Activated naive CD8-positive, alpha-beta T cell treated with anti-CD3 and anti-CD28 coated beads, Interleukin-2, amount 50 U/mL, for 16 hours (primary cell): ENCODE measurements at places on chromosomes 1 and 21.

DNA sequence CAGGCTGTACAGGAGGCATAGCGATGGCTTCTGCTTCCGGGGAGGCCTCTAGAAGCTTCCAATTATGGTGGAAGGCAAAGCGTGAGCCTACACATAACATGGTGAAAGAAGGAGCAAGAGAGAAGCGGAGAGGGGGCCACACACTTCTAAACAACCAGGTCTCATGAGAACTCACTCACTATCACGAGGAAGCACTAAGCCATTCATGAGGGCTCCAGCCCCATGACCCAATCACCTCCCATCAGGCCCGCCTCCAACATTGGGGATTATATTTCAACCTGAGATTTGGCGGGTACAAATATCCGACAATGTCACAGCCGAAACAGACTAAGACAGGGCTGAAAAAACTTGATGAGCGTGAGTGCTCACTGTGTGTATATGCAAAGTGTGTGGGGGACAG is 89.3 kb upstream of the CNIH3 start:
- no peak for DNase-seq

GRCh38 chr1:53608071-53608470 is 130.9 kb downstream of the GLIS1 start:
- no peak for DNase-seq

GRCh38 chr1:112849425-112850033 is 106.5 kb downstream of the SLC16A1 start:
- DNase-seq: no peak

GRCh38 chr1:162696286-162696862 is 64.1 kb downstream of the DDR2 start:
- DNase-seq: no peak

GRCh38 chr1:37667023-37667671 is 25.2 kb upstream of the CDCA8 start:
- DNase-seq: no peak

GRCh38 chr1:209785592-209785991 is 1.2 kb upstream of the C1orf74 start:
- DNase-seq: no peak

- no peak for DNase-seq
These were observed 280.9 kb downstream of the TPR start for GRCh38 chr1:186094172-186094571.

DNA sequence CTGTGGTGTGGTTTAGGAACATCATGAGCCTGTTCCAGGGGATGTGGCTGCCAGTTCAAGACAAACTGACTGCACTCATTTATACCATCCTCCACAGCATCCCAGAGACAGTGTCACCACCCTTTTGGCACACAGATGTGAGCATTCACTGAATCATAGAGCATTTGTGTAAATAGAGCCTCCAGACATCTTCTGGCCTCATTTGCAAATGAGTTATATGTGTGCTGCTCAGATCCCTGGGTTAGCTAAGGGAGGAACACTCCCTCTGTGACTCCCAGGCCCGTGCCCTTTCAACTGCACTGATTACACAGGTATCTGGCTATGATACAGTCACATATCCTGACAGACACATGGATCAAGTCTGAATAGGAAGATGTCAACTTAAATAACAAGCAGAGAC is 351.5 kb upstream of the PLD5 start:
- no peak for DNase-seq

DNA sequence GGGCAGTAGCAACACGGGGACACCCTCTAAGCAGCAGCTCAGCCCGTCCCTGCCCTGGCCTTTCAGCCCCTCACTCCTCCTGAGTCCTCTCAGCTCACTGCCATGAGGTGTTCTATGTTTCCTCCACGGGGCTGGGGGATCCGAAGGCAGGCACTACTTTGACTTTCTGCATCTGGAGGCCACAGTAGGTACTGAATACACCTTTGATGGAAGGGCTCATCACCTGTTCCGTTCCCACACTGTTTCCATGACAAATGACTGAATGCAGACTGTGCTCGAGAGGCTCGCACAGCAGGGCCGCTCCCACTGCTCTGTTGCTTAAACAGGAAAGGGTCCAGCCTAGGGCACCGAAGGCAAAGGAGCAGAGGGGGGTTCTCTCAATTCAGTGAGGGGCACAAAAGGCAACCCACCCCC is 77.6 kb upstream of the DNAH14 start:
- DNase-seq: no peak
